ENCODE measurements at places on chromosomes 4 and X. TPM values are rescaled to one million over a fixed set of nuclear protein-coding genes. Genes with fewer than 3 reads are reported as not detected.

ZCCHC18 gene
- 1.4 TPM for total RNA-seq

ZNF182 gene
- total RNA-seq = 9.1 TPM

PCDH11X gene
- not detected for total RNA-seq

RAB40A gene
- 0.36 TPM for total RNA-seq

ABCG2 gene
- total RNA-seq = 2.3 TPM

ADH1C gene
- not detected for total RNA-seq

RGN gene
- total RNA-seq = not detected

PRRG1 gene
- total RNA-seq = not detected

F9 gene
- not detected for total RNA-seq

OPRPN gene
- not detected for total RNA-seq

F11 gene
- total RNA-seq = not detected

STPG2 gene
- not detected for total RNA-seq

TMSB15A gene
- 0.63 TPM for total RNA-seq

CT45A6 gene
- not detected for total RNA-seq

GAGE2A gene
- not detected for total RNA-seq

SAP30 gene
- total RNA-seq = 18.1 TPM

SHROOM3 gene
- total RNA-seq = 0.10 TPM

SPATA18 gene
- 0.24 TPM for total RNA-seq

ENOX2 gene
- 20.5 TPM for total RNA-seq

Measured in activated T-cell treated with anti-CD3 and anti-CD28 coated beads, Interleukin-2, amount 50 U/mL, for 72 hours (primary cell).